Left renal pelvis (tissue), 4 donors: ENCODE measurements at places on chromosomes 5 and 9.

DNA sequence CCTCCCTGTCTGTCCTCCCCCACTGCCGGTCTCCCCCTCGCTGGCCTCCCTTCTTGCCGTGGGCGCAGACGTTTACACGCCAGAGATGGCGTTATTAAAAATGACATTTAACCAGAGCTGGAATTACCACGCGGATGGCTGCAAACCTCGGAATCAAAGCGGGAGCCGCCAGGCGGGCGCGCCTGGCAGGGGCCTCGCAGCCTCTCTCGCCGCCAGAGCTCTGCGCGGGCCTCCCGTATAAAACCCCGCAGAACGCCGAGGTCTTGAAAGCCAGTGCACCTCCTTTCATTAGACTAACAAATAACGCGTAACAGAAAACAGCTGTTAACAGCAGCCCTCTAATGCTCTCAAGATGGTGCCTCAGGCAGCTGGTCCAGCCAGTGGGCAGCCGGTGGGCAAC is 10.2 kb downstream of the PRRX2 start:
- DNase-seq: no peak

- no peak for DNase-seq
Observed at GRCh38 chr9:129823542-129823934, 398 bp downstream of the TOR1A start.

GRCh38 chr5:128490761-128491160 is 47.3 kb downstream of the FBN2 start:
- DNase-seq: no peak

- DNase-seq: no peak
Observed at GRCh38 chr5:127210042-127210441, 80.6 kb upstream of the MEGF10 start.

GRCh38 chr9:86978922-86979474 is 31.7 kb upstream of the GAS1 start:
- no peak for DNase-seq

- DNase-seq: no peak
Observed at GRCh38 chr5:139445325-139446170, 6.2 kb upstream of the DNAJC18 start.
